ENCODE measurements at places on chromosomes 1 and 21.

DNA sequence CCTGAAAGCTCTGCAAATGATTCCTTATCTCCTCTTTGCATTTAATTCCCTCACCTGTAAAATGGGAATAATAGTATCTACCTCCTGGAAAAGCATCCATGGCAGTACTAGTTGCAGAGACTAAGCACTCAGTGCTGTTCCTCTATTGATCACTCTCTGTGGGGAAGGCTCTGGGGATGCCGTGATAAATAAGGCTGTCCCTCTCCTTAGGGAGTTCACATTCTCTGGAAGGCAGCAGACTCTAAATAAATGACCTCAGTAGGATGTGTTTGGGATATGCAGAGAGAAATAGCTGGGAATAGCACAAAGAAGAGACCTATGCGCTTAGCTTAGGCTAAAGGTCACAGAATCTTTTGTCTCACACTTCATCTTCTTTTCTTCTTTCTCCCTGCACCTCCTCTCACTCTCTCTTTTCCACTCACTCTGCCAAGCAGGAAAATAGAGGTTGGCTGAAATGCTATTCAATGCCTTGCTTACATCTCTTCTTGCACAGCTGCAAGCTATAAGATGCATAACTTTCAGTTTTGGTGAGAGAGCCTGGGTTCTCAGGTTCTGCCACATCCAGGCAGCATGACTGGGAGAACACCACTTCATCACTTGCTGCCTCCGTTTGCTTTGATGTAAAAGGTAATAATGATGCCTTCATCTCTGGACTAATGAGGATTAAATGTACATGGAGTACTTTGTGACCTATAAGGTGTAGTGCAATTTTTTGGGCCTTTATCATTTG is 101.5 kb downstream of the LMX1A start:
- no peak for DNase-seq

- DNase-seq: no peak
Measured at GRCh38 chr1:176775378-176775777, 312.4 kb downstream of the PAPPA2 start.

- no peak for DNase-seq
Measured at GRCh38 chr1:65421351-65422025, 1.0 kb downstream of the LEPR start.

- no peak for DNase-seq
Measured at GRCh38 chr1:235802573-235803346, 63.9 kb downstream of the LYST start.

DNA sequence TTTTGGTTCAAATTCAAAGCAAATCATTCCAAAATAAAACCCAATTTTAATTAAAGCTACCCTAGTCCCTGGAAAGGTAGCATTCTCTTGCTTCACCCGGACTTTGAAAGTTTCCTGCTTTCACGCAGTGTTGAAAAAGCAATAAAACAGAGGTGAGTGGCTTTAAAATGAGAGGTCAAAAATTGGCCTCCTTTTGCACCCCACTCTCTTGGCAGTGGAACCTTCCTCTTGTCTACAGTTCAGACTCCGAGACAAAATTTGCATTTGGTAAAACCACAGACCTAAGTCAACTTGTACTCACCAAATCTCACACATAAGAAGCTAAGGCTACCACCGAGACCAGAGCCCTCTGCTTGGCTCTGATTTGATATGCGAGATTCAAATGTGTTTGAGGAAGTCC is 252.7 kb downstream of the TTLL7 start:
- no peak for DNase-seq

DNA sequence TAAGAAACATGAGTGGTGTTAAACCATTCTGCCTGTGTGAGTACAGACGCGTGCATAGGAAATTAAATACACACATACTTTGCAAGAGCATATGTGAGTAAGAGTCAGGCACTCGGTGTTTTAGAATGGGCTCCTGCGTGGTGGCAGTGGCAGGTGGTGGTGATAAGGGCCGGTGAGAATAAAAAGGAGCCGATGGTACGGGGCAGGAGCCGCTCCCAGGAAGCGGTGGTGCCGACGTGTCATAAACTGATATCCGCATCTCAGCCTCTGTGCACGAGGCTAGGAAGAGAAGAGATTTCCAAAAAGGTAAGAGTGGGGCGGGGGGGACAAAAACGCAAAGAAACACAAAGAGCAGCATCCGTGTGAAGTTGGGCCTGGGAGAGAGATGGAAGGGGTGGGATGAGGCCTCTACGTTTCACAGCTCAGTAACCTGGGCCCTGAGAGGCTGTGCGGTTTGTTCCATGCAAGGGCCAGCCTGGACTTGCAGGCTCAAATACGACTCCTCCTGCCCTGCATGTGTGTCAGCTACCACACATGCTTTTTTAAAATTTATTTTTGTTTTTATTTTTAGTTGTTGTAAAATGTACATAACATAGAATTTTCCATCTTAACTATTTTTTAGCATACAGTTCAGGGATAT is 127.7 kb upstream of the COL6A1 start:
- DNase-seq: no peak

- DNase-seq: no peak
Measured at GRCh38 chr1:24020470-24020869, 40.3 kb upstream of the SRSF10 start.

DNA sequence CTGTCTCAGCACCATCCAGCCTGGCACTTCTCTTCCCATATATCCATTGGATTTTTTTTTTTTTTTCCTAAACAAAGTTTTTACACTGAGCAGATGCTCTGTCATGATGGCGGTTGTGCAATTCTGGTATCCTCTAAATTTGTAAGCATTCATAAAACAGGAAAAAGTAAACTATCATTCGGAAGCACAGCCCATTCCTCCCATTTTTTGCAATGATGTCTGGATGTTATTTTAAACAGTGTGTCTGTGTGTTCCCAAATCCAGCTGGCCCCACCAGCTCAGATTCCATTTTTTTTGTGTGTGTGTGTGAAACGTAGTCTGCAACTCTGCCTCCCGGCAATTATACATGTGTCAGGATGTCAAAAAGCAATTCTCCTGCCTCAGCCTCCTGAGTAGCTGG is 33.5 kb downstream of the PDPN start:
- DNase-seq: no peak

DNA sequence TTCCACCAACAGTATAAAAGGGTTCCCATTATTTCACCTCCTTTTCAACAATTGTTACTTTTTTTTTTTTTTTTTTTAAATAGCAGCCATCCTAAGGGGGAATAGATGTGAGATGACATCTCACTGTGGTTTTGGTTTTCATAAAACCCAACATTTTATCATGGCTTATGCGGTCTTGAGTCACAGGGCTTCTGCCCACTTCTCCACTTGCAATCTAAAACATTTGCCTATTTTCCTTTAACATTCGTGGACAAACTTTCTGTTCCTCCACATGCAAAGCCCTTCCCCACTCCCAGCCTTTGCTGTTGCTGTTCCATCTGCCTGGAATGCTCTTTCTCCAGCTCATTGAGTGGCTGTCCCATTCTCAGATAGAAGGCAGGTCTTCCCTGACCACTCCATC is 239.7 kb upstream of the KCNK2 start:
- no peak for DNase-seq

DNA sequence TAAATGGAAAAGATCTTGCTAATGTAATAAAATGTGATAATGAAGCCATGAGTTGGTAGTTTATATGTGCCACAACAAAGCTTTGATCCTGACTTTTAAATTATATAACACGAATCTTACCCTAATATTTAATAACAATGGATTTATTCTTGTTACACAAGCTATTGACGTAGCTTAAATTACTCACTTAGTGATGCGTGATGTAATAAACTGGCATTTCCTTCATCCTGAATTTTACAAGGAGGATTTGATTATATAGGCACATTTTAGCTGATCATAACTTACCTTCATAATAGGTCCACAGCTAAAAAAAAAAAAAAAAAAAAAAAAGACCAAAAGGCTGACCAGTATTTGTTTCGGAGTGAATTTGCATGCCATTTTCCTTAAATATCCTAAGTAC is 76.2 kb upstream of the IVNS1ABP start:
- no peak for DNase-seq

DNA sequence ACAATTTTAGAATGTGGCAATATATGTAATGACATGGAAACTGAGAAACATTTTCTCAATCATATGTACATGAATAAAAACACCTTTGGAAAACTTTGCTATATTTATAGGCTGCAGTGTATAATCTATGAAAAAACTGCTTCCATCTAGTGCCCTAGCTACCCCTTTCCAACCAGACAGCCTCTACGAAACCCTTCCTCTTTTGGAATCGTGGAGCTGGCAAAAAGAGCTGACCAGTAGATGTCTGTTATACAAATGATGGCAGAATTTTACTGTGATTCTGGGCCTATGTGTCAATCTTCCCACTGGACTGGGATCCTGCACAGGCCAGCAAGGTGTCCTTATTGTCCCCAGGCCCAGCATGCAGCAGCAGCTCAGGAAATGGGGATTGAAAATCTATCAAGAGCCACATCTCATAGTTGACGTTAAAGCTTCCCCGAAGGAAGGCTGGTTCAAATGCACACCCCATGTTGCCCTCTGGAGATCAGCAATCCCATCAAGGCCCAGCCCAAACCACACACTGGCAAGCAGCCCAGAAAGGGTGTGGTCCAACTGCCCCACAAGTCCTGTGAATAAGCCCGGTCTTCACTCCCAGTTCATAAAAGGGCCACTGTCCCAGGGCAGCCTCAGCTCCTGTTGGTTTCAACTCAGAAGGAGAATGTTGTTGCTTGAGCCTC is 8.8 kb upstream of the FAM20B start:
- DNase-seq: peak; percentile 47

- DNase-seq: no peak
Measured at GRCh38 chr21:34970566-34970965, 78.5 kb downstream of the RUNX1 start.

DNA sequence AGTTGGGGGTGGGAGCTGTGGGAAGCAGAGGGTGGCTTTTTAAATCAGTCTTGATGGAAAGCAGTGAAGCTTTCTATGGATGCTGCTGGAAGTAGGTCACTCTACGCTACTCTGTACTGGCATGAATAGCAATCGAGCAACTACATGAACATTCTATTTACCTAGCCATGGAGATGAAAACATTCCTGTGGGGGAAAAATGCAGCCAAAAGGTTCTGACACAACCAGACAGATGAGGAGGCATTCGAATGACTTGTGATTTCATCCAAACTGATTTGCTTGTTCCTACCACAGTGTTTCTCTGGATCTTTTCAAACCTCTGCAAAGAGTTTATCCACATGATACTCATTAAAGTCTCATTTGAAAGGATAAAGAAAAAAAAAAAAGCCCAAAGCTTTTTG is 95.0 kb downstream of the ASTN1 start:
- DNase-seq: no peak

DNA sequence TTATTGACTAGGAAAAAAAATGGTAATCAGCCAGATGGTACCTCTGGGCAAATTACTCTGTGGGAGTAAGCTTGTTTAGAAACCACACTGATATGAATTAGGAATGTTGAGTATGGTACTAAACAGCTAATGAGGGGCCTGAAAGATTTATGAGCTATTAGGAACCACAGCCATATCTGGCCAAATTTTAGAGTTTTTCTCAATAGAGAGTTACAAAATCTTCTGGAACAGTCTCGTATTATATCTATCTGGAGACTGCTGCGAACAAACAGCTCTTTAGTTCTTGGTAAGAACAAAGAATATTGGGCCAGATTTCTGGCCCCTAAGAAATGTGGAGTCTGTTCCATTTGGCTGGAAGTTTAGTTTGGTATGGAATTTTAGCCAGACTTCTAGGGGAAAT is 4.9 kb upstream of the PODN start:
- no peak for DNase-seq

DNA sequence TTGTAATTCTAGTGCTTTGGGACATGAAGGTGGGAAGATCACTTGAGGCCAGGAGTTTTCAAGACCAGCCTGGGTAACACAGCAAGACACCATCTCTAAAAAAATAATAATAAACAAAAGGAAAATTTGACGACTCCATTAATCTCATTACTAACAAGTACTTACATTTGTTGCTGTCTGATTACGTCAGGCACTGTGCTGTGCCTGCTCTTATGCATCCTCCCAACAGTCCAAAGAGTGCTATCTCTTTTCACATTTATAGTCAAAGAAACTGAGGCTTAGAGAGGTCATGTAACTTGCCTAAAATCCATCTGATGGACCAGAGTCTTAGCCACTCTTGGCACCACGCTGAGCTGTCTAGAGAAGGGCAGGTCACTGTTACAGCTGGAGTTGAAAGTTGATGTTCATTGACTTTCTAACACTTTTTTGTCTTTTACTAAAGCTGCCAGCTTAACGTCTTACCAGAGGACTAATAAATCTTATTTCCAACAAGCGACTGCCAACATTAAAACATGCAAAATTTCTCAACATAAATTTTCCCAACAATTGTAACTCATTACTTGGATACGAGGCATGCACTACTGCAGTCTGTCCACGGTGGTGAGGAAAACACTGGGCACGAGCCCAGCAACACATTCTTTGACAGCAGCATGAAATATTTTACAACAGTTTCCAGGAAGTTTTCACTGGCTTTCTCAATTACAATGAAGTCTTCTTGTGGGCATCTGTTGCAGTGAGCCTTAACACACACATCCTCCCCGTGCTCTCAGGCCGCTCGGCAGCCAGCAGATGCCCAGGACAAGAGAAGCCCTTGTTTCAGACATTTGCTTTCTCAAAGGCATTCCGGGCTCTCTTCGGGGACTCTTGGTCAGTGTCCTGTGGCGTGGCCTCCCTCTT is 262.9 kb upstream of the PROX1 start:
- no peak for DNase-seq

GRCh38 chr1:245551536-245551935 is 396.8 kb downstream of the KIF26B start:
- DNase-seq: no peak

- no peak for DNase-seq
Measured at GRCh38 chr1:18884727-18885126, 17.6 kb downstream of the ALDH4A1 start.

DNA sequence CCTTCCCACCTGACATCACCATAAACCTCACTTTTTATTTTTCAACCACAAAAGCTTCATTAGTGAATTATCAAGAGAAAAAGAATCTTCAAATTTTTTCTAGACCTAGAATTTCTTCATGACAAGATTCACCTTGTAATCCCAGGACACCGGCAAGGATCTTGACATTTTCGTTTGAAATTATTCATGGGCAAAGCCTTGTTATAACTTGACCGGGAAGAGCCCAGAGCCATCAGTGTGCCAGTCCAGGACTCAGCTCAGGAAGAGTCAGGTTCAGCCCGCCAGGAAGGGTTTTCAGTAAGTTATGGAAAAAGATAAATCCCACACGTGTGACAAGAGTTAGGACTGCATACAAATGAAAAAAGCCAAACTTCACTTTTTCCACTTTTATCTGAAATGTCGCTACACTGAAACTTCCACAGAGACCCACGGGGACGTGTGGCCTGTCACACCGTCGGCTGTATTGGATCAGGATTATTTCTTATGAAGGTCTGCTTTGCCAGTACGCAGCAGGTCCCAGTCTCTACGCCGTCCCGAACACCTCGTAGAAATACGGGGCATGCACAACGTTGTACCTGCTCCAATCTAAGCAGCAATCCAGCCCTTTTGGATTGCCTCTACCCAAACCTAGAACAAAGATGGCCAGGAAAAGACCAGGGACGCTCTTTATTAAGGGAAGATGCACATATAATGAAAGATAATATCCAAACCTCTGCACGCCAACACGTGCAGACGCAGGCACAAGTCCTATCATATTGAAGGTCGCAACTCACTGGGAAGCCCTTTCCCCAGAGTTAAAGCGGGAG is 916 bp downstream of the F3 start:
- no peak for DNase-seq

Measured in HuH-7.5 (cell line).